ENCODE measurements at places on chromosomes 7 and 10.

- no peak for DNase-seq
Measured at GRCh38 chr7:1395211-1396070, 63.8 kb downstream of the MICALL2 start.

DNA sequence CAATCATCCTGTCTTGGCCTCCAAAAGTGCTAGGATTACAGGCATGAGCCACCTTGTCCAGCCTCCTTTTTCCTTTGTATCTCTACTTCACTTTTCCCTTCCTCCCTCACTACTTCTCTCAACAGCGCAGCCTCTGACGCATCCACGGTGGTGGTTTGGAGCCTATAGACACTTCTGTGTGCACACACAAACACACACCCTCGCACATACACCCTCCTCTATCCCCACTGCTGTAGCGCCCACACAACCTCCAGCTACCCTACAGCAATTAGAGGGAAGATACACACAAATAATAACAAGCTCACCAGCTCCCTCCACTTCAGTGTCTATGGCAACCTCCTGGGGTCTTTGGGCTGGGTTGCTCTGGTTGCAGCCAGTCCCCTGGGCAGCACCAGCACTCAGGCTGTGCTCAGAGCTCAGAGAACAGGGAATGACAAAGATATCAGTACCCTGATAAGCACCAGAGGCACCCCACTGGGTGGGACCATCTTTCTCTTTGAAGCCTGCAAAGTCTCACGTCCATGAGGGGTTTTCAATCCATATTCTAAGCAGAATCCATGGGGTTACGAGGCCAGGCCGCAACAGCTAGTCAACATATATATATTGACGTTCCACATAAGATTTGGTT, 3.3 kb upstream of the CAMK2G start:
- no peak for DNase-seq

- DNase-seq, result no peak
Measured at GRCh38 chr7:136102881-136103280, 125.7 kb upstream of the MTPN start.

GRCh38 chr7:96144260-96144526, 177.7 kb downstream of the SLC25A13 start:
- DNase-seq, result no peak

DNA sequence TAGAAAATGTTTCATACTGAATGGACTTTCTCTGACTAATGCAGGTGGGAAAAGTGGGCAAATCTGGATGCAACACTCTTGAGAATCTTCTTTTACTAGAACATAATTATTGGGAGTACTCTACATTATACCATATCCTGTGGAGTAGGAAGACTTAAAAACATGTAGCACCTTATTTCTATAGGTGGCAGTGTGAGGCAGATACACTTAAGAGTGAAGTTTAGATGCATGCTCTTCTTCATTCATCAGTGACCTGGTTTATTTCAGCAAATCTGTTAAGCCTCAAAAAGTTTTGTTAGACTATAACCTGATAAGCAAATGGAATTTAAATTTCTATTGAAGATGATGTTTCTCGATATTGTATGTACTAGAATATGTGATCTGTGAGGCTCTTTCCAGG, 1087.1 kb upstream of the LRRN3 start:
- no peak for DNase-seq

DNA sequence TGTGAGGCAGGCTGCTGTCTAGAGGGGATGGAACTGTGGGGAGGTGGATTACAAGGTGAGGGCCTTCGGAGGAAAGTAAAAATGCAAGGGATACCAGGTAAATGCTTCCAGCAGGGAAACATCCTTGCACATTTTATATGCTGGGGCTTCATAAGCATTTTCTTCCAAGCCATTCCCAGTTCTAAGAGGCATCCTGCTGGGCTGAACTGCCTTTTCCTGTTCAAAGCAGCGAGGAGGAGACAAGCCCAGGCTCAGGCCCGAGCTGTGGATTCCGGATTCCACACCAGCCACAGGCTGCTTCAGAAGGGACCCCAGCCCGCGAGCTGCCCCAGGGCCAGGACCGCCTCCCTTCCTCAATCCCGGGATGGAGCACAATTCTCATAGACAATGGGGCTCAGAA, 249.7 kb downstream of the TNS3 start:
- no peak for DNase-seq

GRCh38 chr7:14504134-14504533, 398.4 kb downstream of the DGKB start:
- no peak for DNase-seq

- no peak for DNase-seq
Measured at GRCh38 chr10:58335306-58336005, 650 bp downstream of the UBE2D1 start.

DNA sequence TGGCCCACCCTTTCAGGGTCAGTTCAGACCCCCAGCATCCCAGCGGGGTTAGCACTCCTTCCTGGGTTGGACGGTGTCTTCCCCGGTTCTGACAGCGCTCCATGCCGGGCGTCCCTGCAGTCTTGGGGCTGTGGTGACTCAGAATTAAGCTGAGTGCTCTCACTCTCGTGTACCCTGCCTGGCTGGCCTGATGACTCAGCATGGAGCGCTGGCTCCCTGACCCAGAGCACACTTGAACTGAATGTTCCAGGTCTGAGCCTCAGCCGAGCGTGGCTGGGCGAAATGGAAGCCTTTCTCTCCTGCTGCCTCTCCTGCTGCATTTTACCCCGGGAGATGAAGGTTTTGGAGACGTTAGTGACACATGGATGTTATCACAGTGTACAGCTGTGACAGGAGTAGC, 7.1 kb downstream of the BAG3 start:
- DNase-seq, result no peak

GRCh38 chr10:25130906-25131305, 43.9 kb upstream of the GPR158 start:
- DNase-seq, result no peak

GRCh38 chr10:31116226-31116625, 84.6 kb upstream of the ZNF438 start:
- DNase-seq, result no peak
